Thymus (tissue), 14 donors: ENCODE measurements at places on chromosomes 4 and X.

DNA sequence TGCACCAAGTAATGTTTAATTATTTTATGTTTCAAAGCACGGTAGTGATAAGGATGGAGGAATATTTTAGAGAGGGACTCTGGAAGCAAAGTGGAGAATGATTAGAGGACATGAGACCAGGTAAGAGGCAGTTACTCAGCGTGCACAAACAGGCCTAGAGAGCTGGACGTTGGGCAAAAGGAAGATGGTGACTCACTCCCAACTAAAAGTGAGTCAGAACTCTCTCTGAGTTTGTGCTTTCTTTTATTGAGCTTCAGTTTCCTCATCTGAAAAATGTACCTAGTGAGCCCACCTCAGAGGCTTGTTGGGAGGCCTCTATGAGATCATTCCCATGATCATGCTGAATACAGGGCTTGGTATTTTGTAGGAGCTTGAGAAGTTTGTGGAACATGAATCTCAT, 1.6 kb upstream of the ZC4H2 start:
- H3K27ac ChIP-seq = no peak overlapping the region
- H3K36me3 ChIP-seq = no peaks in the 10 kb centered on the region
- H3K4me3 ChIP-seq = no peak overlapping the region
- no peak for DNase-seq

GRCh38 chrX:103311399-103311780, 600 bp upstream of the BEX2 start:
- no peak overlapping the region for H3K27ac ChIP-seq
- no peaks in the 10 kb centered on the region for H3K36me3 ChIP-seq
- H3K4me1 ChIP-seq = no peaks in the 10 kb centered on the region
- no peak overlapping the region for H3K4me3 ChIP-seq
- no peaks in the 10 kb centered on the region for H3K27me3 ChIP-seq
- no peak for DNase-seq

- peak; percentile 50 for DNase-seq
- peaks cover 27% of the 10 kb centered on the region for H3K4me1 ChIP-seq
- no peaks in the 10 kb centered on the region for H3K27me3 ChIP-seq
- no peaks in the 10 kb centered on the region for H3K36me3 ChIP-seq
- no peak overlapping the region for H3K4me3 ChIP-seq
Observed at GRCh38 chr4:26458157-26458561, 32.1 kb downstream of the CCKAR start.

GRCh38 chr4:41380511-41381157, 123.9 kb downstream of the UCHL1 start:
- no peaks in the 10 kb centered on the region for H3K27me3 ChIP-seq
- DNase-seq = no peak
- no peaks in the 10 kb centered on the region for H3K4me1 ChIP-seq
- H3K27ac ChIP-seq = no peak overlapping the region
- H3K36me3 ChIP-seq = no peaks in the 10 kb centered on the region

GRCh38 chrX:39721566-39722279, 376.0 kb downstream of the BCOR start:
- H3K4me3 ChIP-seq = no peak overlapping the region
- H3K4me1 ChIP-seq = no peaks in the 10 kb centered on the region
- H3K36me3 ChIP-seq = no peaks in the 10 kb centered on the region
- no peak overlapping the region for H3K27ac ChIP-seq

- DNase-seq = no peak
- H3K27me3 ChIP-seq = no peaks in the 10 kb centered on the region
- no peaks in the 10 kb centered on the region for H3K36me3 ChIP-seq
- H3K27ac ChIP-seq = no peak overlapping the region
- H3K4me3 ChIP-seq = no peak overlapping the region
Observed at GRCh38 chrX:31440546-31440945, 368.7 kb upstream of the FTHL17 start.

- H3K27ac ChIP-seq = no peak overlapping the region
- no peaks in the 10 kb centered on the region for H3K36me3 ChIP-seq
- H3K27me3 ChIP-seq = no peaks in the 10 kb centered on the region
Observed at GRCh38 chrX:74180716-74181115, 123.3 kb upstream of the ZCCHC13 start.

- H3K36me3 ChIP-seq = no peaks in the 10 kb centered on the region
- no peak overlapping the region for H3K27ac ChIP-seq
- H3K4me1 ChIP-seq = no peaks in the 10 kb centered on the region
- DNase-seq = no peak
Observed at GRCh38 chr4:60443068-60443467, 757.1 kb upstream of the ADGRL3 start.

DNA sequence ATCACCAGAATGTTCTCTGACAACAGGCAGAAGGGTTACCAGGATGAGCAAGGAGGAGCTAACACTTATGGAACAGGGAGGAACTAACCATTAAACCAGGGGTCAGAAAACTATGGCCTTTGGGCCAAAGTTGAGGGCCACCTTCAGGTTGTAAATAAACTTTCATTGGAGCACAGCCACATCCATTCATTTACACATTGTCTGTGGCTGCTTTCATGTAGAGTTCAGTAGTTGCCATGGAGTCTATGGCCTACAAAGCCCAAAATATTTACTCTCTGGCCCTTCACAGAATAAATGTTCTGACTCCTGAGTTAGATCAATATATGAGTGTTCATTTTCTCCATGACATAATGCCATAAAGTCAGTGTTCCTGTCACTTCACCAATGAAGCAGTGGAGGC, 13.2 kb upstream of the HCCS start:
- no peak overlapping the region for H3K27ac ChIP-seq
- H3K27me3 ChIP-seq = no peaks in the 10 kb centered on the region
- no peak overlapping the region for H3K4me3 ChIP-seq
- H3K36me3 ChIP-seq = no peaks in the 10 kb centered on the region

DNA sequence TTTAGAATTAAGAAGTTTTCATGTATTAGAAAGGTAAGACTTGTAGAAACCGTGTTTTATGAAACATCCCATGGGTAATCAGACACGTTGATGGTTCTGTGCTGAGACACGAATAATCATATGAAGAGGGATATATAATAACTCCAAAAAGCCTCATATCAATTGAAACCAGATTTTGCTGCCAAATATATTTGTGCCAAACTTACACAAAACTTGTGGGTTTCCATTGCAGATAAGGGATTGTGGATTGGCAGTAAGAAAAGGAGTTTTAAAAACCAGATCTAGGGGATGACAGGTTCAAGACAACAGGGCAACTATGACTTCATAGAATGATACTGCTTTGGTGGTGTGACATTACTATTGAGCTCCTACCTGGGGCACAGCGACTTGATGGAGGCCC, 616.1 kb downstream of the BCOR start:
- no peak for DNase-seq
- no peaks in the 10 kb centered on the region for H3K36me3 ChIP-seq
- H3K27me3 ChIP-seq = no peaks in the 10 kb centered on the region
- H3K4me3 ChIP-seq = no peak overlapping the region

- no peak overlapping the region for H3K4me3 ChIP-seq
- no peaks in the 10 kb centered on the region for H3K4me1 ChIP-seq
- H3K36me3 ChIP-seq = no peaks in the 10 kb centered on the region
- H3K27me3 ChIP-seq = no peaks in the 10 kb centered on the region
Observed at GRCh38 chr4:45033676-45034419, 307.5 kb upstream of the GNPDA2 start.

DNA sequence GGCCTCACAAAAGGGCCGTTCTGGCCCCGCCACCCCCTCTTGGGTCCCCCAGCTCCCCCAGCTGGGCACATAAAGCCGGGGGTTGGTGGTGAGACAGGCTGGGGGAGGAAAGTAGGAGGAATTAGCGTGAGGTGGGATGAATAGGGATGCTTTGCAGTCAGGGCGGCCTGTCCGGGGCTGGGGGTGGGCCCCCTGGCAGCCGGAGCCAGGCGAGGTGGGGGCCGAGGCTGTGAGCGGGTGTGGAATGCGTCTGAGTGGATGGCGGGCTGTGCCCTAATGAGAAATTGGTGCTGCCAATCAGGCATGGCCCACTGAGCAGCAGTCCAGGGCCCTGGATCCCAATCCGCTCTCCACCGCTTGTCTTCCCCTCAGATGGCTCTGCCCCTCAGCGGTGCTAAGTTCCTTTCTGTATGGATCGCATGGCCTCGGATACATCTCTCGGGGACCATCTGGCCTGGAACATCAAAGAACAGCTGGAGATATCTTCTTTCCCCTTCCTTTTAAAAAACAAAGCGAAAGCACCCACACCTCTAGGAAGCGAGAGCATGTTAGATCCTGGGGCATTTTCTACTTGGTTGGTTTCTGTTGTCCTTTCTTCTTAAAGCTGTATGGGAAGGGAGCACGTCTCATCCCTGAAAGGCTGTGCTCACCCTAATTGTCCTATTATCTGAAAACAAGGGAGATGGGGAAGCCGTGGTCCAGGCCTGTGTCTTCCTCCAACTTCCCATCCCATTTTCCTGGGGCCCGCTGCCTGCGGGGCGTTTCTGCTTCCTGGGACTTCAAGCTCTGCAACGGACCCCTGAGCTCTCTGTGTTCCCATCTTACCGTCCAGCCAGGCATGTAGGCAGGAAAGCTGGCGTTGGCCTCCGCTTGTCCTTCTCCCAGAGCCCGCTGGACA, 106.9 kb downstream of the SORCS2 start:
- no peaks in the 10 kb centered on the region for H3K36me3 ChIP-seq
- H3K4me3 ChIP-seq = no peak overlapping the region
- DNase-seq = no peak

GRCh38 chr4:169715826-169716225, 41.9 kb downstream of the HPF1 start:
- H3K4me3 ChIP-seq = no peak overlapping the region
- no peaks in the 10 kb centered on the region for H3K27me3 ChIP-seq
- no peak for DNase-seq
- no peaks in the 10 kb centered on the region for H3K4me1 ChIP-seq

GRCh38 chrX:15497865-15498264, 2.7 kb upstream of the BMX start:
- H3K27me3 ChIP-seq = peaks cover 27% of the 10 kb centered on the region
- peak; percentile 54 for DNase-seq
- H3K4me3 ChIP-seq = no peak overlapping the region
- peaks cover 3% of the 10 kb centered on the region for H3K4me1 ChIP-seq
- H3K27ac ChIP-seq = no peak overlapping the region
- H3K36me3 ChIP-seq = no peaks in the 10 kb centered on the region

DNA sequence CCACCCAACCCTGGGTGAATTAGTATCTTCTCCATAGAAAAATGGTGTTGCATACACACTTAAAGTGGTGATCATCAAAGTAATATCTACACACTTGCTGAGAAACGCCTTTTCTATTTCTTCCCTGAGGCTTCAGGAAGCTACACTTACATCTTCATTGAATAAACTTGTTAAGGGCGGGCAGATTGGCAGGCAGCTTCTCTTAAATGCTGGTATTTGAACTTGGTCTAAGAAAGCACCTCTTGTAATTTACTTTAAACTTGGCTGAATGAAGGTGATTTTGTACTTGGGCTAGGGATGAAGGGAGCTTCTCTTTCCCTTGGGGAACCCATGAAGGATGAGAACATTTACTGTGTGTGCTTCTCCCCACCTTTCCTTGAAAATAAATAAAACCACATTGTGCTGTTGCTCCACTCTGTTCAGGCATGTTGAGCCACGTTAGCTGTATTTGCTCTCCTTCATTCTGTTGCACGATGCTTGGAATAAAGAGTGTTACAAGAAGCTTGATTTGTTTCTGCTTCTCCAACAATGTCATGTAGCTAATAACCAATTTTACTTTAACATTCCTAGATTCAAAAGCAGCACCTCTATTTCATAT, 430.1 kb downstream of the ANKRD50 start:
- H3K36me3 ChIP-seq = no peaks in the 10 kb centered on the region
- no peak overlapping the region for H3K4me3 ChIP-seq
- no peak for DNase-seq
- no peaks in the 10 kb centered on the region for H3K4me1 ChIP-seq
- no peaks in the 10 kb centered on the region for H3K27me3 ChIP-seq

- DNase-seq = no peak
- H3K27me3 ChIP-seq = no peaks in the 10 kb centered on the region
- peaks cover 5% of the 10 kb centered on the region for H3K4me1 ChIP-seq
- peak overlapping the region; percentile 15 for H3K27ac ChIP-seq
Observed at GRCh38 chr4:185730849-185731608, 81.0 kb downstream of the SORBS2 start.

GRCh38 chr4:5967783-5968182, 50.4 kb downstream of the C4orf50 start:
- no peak overlapping the region for H3K4me3 ChIP-seq
- H3K27ac ChIP-seq = no peak overlapping the region
- no peak for DNase-seq
- H3K4me1 ChIP-seq = no peaks in the 10 kb centered on the region
- no peaks in the 10 kb centered on the region for H3K27me3 ChIP-seq

DNA sequence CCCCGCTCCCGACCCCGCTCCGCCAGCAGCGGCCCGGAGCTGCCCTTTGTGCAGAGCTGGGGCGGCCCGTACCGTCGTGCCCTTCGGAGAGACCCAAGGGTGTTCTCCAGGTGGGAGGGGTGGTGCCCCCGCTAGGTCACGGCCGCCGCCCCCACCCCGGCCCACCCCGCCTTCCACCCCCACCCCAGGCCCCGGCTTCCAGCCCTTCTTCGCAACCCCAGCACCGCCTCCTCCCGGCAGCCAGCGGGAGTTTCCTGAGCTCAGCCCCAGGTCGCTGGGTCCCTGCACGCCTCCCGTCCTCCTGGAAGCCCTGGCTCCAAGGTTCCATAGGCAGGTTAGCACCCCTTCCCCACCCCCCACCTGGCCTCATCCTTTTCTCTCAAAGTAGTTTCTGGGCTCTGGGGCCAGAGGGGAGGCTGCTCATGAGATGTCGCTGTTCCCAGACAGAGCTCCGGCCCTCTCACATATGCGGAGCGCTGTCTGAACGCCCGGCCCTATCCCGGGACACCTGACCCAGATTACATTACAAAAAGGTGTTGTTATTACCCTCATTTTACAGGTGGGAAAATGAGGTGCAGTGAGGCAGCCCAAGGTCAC, 25.2 kb upstream of the FGFR3 start:
- no peak for DNase-seq
- H3K27me3 ChIP-seq = peaks cover 63% of the 10 kb centered on the region
- no peak overlapping the region for H3K27ac ChIP-seq
- H3K4me3 ChIP-seq = peak overlapping the region; percentile 50
- peaks cover 5% of the 10 kb centered on the region for H3K4me1 ChIP-seq
- no peaks in the 10 kb centered on the region for H3K36me3 ChIP-seq

GRCh38 chr4:38160487-38161207, 200.4 kb downstream of the PTTG2 start:
- H3K27me3 ChIP-seq = no peaks in the 10 kb centered on the region
- no peak for DNase-seq
- no peak overlapping the region for H3K27ac ChIP-seq

- H3K4me3 ChIP-seq = no peak overlapping the region
- no peak for DNase-seq
- H3K27me3 ChIP-seq = no peaks in the 10 kb centered on the region
- no peaks in the 10 kb centered on the region for H3K4me1 ChIP-seq
Observed at GRCh38 chrX:34563804-34564203, 93.3 kb downstream of the TMEM47 start.
